ENCODE measurements at places on chromosomes 1 and 21.

DNA sequence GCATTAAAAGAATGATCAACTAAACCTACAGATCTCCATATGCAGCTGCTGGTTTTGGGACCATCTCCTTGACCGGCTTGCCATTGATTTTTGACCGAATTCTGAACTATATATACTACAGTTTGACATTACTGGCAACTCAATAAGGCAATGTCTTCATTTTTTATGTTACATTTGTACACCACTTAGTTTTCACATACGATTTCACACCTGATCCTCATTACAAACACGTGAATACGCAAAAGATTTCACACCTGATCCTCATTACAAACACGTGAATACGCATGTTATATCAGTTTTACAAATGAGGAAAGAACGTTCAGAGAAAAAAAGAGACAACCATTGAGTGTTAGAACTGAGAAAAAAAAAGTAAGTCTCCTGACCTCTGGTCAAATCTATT lies 1.1 kb downstream of the SASS6 start:
- DNase-seq, result no peak

DNA sequence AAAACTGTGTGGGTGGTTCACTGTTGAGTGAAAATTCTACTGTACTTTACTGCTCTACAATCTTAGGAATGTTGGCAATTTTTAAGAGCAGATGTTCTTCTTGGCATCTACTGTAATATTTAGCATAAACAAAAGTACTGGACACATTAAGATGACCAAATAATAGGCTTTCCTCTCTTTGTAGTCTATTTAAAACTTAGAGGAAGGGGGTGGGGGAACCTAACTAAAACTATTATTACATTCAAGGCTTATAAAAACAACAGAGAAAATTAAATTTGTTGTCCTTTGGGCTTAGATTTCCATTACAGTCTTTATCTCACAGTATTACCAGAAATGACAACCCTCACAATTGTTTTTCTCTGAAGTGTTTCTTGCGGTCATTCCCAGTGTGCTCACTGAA lies 181.2 kb downstream of the PLPPR4 start:
- no peak for DNase-seq

DNA sequence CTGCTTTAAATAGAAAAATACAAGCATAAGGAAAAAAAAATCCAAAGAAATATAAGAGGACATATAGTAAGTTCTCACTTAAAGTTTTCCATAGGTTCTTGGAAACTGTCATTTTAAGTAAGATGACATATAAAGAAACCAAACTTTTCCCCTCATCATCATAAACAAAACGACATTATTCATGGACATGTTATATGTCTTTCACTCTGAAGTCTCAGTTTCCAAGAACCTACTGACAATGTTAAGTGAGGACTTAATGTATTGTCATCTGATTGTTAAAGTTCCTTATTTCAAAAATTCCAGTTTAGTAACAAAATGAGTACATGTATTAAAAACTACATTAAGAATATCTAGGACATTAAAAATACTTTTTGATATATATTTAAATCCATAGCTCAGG lies 69.6 kb upstream of the GFI1 start:
- DNase-seq, result no peak

GRCh38 chr1:163250382-163250974 lies 47.8 kb upstream of the RGS5 start:
- no peak for DNase-seq

DNA sequence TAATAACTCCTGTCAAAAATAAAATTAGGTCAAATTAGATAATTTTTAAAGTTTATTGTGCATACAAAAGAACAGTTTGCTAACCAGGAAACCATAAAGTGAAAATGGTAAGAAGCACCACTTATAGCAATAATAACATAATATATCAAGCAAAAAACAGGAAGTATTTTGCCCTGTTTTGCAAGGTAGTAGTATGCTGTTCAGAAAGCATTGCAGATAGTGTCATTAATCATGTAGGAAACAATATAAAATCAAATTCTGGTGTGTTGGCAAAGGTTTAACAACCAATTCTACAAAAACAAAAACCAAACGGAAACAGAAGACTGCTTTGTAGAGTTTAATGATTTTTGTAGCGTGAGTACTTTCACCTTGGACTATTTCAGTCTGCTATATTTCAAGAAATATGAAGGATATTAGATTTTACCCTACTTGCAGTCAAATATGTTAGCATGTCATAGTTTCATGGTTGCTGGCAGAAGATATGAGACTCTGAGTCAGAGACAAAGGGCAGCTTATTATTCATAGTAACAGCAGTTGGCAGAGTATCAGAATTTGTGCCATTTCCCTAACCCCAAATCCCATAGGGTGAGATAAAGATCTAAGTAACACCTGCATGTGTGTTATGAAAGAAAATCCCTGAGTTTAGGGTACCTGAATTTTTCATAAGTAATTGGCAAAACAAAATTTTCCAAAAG lies 729.0 kb upstream of the BRINP3 start:
- no peak for DNase-seq
